ENCODE measurements at places on chromosomes 5 and 9.

GRCh38 chr9:77826621-77827020 lies 178.5 kb upstream of the GNA14 start:
- DNase-seq: no peak

DNA sequence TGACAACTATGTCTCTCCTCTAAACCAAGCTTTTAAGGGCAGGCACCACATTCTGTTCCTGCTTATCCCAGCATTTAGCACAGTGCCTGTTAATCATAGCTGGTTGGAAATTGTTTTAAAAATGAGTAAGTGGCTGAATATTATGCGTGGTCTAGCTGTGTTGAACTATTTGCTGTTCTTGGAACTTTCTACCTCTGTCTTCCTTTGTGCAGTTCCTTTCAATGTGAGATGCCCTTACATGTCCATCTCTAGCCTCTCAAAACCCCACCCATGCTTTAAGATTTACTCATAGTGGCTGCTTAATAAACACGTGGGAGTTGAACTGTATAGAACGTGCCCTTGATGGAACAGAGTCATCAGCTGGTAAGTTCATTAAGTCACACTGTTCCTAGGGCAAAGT lies 34.5 kb downstream of the C9orf57 start:
- no peak for DNase-seq

DNA sequence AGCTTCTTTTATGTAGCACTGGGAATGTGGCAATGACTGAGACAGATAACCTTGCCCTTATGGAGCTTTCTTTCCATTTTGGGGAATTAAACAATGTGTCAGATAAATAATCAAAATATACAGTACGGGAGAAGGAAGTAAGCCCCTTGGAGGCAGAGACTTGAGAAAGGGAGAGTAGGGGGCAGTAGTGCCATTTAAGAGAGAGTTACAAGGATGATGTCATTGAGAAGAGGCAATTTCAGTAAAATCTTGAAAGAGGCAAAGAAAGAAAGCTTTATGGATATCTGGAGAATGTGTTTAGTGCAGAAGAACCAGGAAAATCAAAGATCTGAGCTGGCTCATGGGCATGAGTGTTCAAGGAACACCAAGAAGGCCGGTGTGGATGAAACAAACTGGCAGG lies 77.3 kb downstream of the KCTD16 start:
- no peak for DNase-seq

- no peak for DNase-seq
Observed at GRCh38 chr5:163309914-163310313, 127.5 kb upstream of the CCNG1 start.

DNA sequence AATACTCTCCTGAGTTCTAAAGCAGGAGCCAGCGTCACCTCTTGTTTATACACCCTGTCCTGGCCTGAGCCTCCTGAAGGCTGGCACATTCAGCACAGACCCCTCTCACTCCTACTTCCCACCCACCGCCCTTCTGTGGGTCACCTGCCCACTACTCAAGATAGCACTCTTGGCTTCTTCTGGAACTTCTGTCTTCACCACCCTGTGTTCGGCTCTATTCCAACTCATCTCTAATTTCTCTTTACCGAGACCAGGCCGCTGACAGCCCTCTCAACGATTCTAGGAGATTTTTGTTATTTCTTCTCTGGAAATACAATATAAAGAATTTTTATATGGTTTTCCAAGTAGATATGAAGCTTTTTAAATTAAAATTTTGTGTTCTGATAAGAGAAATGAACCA lies 57.4 kb downstream of the IRF1 start:
- no peak for DNase-seq

DNA sequence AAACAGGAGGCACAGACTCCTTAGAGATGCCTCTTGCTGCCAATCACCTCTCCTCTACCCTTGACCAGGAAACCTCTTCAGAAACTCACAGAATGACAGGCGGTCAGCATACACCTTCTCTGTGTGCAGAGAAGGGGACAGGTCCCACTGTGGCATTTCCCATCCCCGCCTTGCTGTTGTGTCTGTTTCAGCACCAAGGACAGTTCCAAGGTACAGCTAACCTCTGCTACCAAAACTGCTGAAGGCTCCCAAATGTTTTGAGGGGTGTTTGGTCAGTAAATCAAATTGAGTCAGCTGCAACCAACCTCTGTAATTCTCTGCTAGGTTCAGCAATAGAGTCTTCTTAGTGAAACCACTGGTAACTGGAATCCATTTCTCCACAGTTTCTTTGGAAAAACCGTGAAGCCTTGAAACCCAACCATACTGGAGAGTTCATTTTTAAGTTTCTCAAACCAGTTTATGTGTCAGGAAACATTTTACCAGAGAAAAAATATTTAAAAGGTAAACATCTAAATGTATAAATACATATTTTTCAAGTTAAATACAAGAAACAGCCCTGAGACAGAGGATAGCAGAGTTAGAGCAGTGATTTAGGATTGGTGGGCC lies 122.0 kb downstream of the DRD1 start:
- DNase-seq: peak; percentile 1

DNA sequence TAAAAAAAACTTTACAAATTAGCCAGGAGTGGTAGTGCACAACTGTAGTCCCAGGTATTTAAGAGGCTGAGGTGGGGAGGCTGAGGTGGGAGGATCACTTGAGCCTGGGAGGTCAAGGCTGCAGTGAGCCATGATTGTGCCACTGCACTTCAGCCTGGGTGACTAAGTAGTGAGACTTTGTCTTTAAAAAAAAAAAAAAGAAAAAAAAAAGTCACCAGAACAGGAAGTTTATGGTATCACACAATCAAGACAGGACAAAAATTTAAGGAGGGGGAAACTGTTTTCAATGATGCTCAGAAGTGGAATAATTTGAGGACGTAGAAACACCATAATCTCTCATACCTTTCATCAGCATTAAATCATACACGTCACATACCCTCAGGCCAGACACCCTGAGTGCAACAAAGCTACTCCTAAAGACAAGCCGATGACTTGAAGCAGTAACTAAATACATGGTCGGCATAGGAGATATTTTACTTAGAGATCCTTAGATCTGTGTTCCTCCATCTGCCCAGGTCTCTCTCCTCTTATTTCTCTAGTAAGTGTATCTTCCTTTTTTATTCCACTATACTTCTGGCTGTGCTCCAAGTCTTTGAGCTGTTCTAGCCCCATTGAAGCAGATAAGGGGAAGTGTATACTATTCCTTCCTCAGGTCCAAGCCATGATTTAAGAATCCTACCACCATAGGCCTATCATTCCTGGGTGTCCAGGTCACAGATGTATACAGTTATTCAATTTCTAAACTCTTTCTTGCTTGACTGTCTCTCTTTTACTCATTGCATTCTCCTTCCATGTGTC lies 91.3 kb upstream of the APC start:
- no peak for DNase-seq

GRCh38 chr5:27590503-27590902 lies 552.1 kb upstream of the CDH9 start:
- no peak for DNase-seq

DNA sequence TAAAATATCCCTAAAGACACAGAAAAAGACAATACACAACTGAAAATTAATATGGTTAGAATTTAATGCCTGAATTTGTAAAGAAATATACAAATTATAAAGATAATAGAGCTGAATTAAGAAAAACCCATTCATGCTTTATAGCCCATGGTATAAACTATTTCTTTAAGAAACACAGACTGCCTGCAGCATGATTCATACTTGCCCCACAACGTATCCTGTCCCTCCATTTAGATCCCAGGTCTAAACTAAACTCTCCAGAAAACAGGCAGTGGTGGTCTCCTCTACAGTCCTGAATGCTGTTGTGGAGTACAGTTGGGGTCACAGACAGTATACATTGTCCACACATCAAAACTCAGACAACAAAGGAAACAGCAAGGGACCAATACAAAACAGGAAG lies 24.8 kb downstream of the IL6ST start:
- no peak for DNase-seq

All from activated CD4-positive, alpha-beta T cell treated with anti-CD3 and anti-CD28 coated beads, Interleukin-2, amount 50 U/mL, for 24 hours (primary cell).